ENCODE measurements at places on chromosomes 1 and 21. TPM values are rescaled to one million over a fixed set of nuclear protein-coding genes. Genes with fewer than 3 reads are reported as not detected.

DNA sequence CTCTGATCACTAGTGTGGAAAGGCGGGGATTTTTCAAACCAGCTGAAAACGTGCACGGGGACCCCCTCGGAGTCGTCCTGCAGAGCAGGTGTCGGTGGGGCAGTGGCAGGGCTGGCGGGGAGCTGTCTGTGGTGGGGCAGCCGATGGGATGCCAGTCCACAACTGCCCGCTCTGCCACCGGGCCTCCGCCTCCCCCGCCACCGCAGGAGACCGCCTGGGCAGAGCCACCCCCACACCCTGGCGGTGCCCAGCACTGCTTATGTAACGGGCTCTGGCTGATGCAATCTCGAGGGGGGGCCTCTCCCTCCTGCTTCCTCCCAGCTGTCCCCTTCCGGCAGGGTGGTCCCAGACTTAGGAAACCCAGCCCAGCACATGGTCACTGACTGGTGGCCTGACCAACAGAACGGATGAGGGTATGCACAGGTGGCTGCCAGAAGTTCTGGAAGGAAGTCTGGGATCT lies 9.3 kb downstream of the CHD5 start:
- no peaks in the 10 kb centered on the region for H3K36me3 ChIP-seq
- no peak overlapping the region for H3K27ac ChIP-seq
- no peaks in the 10 kb centered on the region for H3K27me3 ChIP-seq
- DNase-seq: no peak
- H3K4me1 ChIP-seq: no peaks in the 10 kb centered on the region
- no peak overlapping the region for H3K4me3 ChIP-seq

DNA sequence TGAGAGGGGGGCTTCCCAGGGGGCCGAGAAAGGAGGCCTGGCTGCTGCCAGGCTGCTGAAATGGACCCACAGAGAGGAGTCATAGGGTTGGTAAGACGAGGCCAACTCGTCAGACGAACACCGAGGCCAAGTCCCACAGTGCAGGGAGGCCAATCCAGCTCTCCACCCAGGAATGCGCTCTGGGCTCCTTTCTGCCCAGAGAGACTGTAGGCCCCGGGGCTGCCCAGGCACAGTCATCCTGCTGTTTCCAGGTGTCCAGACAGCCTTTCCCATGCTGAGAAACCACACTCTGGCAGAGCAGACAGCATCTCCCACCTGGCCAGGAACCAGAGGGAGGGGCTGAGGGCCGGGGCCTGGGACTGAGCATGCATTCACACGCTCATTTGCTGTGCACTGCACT lies 26.7 kb upstream of the RSPO1 start:
- H3K36me3 ChIP-seq: no peaks in the 10 kb centered on the region
- no peak overlapping the region for H3K4me3 ChIP-seq
- H3K27me3 ChIP-seq: peaks cover 16% of the 10 kb centered on the region
- no peak overlapping the region for H3K27ac ChIP-seq
- peaks cover 6% of the 10 kb centered on the region for H3K4me1 ChIP-seq

DNA sequence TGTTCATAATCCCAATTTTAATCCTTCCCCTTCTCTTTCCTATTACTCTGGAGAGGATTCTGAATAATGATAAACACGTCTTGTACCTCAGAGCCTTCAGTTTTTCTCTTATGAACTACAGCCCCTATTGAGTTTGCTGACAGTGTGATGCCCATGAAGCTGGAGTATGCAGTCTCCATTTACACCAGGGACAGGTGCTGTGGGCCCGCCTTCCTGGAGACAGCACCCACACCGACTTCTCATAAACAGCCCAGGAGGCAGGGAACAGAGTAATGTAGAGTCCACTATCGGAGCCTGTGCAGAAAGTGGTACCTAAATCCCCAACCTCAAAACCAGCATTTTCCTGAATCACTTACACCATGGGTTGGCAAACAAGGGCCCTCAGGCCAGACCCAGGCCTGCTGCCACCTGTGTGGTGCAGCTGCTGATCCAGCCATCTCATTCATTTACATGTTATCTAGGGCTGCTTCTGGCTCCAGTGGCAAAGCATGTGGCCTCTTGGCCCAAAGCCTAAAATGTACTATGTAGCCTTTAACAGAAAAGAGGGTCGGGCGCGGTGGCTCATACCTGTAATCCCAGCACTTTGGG lies 95.1 kb upstream of the KRTAP19-8 start:
- no peak overlapping the region for H3K4me3 ChIP-seq
- H3K36me3 ChIP-seq: peaks cover 4% of the 10 kb centered on the region
- no peaks in the 10 kb centered on the region for H3K27me3 ChIP-seq
- no peak for DNase-seq
- H3K4me1 ChIP-seq: no peaks in the 10 kb centered on the region

DNA sequence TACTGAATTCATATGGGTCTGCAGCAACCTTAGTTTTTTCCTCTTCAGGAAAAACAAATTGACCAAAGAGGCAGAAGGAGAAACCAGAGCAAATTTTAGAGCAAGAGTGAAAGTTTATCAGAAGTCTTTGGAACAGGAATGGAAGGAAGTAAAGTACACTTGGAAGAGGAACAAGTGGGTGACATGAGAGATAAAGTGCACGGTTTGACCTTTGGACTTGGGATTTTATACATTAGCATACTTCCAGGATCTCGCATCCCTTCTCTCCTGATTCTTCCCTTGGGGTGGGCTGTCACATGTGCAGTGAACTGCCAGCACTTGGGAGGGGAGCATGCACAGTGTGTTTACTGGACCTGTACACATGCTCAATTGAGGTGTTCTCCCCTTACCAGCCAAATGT lies 754.8 kb upstream of the ADAMTS5 start:
- H3K36me3 ChIP-seq: no peaks in the 10 kb centered on the region
- no peak overlapping the region for H3K27ac ChIP-seq
- no peak for DNase-seq
- no peaks in the 10 kb centered on the region for H3K27me3 ChIP-seq
- no peak overlapping the region for H3K4me3 ChIP-seq
- peaks cover 4% of the 10 kb centered on the region for H3K4me1 ChIP-seq

The SLAMF1 gene
- total RNA-seq: not detected

The ITGB2 gene
- total RNA-seq: 1.1 TPM

The AMY2B gene
- 10.0 TPM for total RNA-seq

All from osteocyte (in vitro differentiated cells).